Activated T-helper 1 cell treated with anti-CD3 and anti-CD28 coated beads, Interleukin-12 subunit alpha, Interleukin-12 subunit beta, Interleukin-2, Interleukin-4 antibody, amounts not matched to agents 30 ng/mL and 10 ng/mL and 1 ng/mL, durations not matched to agents 14 hours and 24 hours and 36 hours (primary cell): ENCODE measurements at places on chromosomes 2 and 18.

DNA sequence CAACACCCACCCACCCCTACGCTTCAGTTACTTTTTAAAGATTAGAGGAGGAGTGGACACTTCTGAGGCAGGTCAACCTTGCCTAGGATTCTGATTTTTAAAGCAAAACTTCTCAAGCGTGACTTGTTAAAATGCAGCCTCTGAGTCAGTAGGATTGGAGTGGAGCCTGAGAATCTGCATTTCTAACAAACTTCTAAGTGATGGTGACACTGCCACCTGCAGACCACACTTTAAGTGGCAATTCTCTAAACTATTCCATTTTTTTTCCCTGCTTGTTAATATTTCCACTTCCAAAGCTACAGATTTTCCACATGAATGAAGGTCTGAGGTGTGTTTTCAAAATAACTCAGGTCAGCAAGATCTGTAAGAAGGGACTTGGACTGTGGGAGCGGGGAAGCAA, 171.1 kb upstream of the CCDC150 start:
- no peak for DNase-seq

DNA sequence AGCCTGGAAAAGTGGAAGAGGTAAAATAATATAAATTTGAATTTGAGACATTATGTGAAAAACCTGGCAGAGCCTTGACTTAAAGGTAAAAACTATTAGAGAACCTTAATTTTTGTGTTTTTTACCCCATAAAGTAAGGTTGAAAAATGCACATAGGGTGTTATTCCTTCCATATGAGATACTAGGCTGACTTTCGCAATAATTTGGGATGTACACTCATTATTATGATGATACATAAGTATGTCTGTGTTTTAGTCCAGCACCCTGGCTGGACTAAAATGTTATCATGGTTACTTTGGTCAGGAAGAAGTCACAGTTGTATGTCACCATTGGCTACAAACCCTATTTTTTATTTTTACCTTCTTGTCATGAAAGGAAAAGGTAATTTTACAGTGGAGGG, 19.8 kb downstream of the NEMP2 start:
- DNase-seq = no peak

DNA sequence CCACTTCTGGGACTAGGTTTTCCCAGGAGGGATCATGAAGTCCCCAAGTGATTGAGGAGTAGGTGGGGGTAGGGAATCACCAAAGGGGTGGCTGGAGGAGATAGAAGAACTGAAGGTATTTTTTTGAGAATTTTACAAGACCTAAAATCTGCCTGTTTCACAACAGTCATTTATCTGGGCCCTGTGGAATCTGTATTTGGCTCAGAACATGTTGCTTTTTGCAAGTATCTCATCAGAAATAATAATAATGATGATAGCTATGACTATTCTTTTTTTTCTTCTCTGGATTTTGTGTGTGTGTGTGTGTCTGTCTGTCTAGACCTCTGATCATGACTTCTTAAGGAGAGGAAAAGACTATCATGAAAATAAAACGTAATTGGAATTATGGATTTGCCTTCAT, 13.9 kb downstream of the STON1 start:
- DNase-seq = no peak

DNA sequence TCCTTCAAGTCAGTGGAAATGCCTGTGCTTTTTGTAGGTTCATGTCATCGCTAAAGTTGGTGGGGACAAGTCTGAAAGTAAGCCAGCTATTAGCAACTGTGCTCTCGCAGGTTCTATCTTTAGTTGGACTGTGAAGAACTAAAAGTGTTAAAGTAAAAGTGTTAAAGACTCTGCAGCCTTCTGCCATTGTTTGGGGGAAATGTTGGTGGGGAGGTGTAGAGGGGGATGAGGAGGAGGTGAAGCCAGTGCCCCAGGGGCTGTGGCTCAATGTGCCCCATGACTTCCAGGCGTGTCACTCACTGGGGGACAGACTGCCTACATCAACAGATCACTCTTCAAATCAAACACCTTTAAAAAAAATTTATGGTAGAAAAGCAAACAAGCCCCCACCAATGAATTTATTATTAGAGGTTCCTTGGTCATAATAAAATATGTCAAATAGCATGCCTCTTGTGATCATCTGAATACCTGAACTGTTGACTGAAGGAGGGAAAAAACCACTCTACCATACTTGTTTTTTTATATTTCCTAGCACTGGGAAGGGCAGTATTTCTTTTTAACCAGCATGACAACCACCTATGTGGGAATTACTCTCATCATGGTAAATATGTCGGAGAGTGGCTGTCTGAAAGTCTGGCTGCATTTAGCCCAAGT, 19.3 kb downstream of the TGFA start:
- DNase-seq = no peak

- no peak for DNase-seq
Measured at GRCh38 chr2:84526562-84526961, 10.3 kb downstream of the DNAH6 start.

- no peak for DNase-seq
Measured at GRCh38 chr2:231884438-231885140, 41.6 kb downstream of the NPPC start.

DNA sequence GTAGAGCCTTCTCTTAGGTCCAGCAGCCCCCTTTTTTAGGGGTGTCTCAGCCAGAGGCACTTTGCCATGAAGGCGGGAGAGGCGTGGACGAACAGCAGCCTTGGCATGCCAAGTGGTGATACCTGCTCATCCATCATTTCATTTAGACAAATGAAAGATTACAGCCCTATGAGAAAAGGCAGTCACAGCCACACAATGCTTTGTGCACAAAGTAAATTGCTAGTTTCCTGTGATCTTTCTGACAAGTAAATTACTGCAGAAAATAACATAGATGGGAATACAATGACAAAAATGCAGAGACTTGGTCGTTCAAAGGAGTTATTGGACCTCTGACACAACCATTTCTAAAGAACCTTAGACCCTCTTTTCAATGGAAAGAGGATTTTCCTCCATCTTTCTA, 94.9 kb downstream of the RND3 start:
- no peak for DNase-seq

DNA sequence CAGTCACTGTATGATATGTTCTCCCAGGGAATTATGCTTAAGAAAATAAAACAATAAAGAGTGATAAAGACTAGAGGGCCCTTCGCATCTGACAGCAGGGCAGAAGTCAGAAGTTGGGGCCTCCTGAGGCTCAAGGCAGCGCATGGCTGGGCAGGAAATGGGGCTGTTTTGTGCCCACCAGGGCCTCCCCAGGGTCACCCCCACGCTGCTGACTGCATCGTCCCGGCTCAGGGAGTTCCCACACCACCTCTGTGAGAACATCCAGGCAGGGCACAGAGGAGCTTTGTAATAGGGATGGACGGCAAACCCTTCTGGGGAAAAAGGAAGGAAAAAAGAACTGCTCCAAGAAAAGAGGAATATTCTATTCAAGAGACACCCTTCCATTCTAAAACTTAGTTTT, 41.2 kb downstream of the PAX3 start:
- no peak for DNase-seq

- DNase-seq = no peak
Measured at GRCh38 chr2:69469784-69470183, 32.5 kb upstream of the NFU1 start.

DNA sequence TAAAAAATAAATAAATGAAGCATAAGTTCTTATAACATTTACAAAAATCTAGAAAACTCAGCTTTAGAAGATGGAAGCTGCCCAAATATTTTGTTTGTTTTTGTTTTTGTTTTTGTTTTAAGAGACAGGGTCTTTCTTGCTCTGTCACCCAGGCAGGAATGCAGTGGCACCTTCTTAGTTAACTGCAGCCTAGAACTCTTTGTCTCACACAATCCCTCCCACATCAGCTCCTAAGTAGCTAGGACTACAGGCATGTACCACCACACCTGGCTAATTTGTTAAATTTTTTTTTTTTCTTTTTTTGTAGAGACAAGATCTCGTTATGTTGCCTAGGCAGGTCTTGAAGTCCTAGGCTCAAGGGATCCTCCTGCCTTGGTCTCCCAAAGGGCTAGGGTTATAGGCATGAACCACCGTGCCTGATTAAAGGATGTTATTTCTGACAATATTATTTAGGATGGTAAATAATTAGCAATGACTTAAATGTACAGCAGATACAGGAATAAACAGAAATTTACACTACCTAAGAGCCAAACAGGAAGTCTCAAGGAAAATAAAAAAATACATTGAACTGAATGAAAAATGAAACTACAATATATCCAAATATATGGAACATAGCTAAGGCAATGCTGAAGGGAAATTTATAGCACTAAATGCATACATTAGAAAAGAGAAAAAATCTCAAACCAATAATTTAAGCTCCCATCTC, 17.2 kb downstream of the SESTD1 start:
- DNase-seq = no peak

GRCh38 chr2:146271131-146271831, 1573.5 kb upstream of the ACVR2A start:
- DNase-seq = no peak

DNA sequence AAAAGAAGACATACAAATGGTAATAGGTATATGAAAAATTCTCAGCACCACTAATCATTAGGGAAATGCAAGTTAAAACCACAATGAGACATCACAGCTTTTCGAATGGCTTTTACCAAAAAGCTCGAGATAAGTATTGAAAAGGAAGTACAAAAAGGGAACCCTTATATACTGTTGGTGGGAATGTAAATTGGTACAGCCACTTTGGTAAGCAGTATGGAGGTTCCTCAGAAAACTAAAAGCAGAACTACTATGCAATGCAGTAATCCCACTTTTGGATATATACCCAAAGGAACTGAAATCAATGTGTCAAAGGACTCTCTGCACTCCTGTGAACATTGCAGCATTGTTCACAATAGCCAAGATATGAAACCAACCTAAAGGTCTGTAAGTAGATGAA, 107.5 kb upstream of the SPATS2L start:
- no peak for DNase-seq

DNA sequence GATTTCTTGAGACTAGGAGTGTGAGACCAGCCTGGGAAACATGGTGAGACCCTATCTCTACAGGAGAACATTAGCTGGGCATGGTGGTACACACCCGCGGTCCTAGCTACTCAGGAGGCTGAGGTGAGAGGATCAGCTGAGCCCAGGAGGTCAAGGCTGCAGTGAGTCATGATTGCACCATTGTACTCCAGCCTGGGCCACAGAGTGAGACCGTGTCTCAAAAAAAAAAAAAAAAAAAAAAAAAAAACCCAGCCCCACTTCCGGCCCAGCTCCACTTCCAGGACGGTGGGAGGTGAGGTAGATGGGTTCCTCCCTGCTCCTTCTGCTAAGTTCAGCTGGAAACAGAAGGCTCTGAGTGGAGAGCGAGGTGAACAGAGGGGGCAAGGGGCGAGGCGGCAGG, 41.4 kb upstream of the NFATC1 start:
- no peak for DNase-seq

GRCh38 chr18:42574871-42575270, 540.6 kb downstream of the RIT2 start:
- no peak for DNase-seq

DNA sequence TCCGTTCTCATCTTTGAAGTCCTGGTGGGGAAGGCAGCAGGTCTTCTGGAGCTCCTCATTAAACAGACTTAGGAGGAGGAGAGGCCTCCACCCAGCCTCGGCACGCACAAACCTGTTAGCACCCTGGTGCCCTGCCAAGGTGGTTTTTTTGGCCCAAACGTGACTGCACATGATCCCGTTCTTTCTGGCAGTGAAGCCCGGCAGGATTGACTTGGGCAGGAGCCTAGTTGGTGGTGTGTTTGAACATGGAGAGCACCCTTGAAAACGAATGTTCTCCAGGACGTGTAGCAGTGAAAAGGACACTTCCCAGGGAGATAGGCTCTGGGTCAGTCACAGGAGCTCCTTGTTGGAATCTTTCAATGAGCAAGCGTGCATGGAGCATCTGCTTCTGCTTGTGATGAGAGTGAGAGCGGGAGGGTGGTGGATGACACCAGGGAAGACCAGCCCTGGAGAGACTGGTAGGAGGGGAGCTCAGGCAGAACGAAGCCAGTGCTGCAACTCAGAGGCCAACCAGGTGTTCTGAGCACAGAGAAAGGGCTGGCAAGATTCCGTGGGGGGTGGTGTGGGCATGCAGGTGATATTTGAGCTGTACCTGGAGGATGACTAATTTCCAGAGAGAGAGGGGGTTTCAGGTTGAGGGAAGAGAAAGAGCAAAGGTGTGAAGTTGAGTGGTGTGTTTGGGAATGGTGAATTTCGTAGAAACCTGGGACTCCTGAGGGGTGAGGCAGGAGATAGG, 73.8 kb downstream of the TANC1 start:
- no peak for DNase-seq

DNA sequence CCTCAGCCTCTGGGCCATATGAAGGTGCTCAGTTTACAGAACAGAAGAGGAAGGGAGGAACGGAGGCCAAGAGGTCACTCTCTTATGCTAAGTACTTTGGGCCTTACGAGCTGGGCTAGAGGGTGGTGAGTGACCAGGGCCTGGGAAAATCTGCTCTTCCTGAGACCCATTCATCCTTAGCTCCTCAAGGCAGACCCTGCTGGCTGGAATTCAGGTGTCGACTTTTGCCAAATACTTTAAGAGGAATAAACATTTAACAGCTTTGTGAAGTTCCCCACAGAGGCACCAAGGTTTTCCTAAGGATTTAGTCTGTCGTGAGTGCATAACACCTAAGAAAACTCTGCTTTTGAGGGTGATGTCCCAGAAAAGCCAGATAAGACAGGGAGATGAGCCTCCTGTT, 129.7 kb upstream of the SIX2 start:
- DNase-seq = no peak

DNA sequence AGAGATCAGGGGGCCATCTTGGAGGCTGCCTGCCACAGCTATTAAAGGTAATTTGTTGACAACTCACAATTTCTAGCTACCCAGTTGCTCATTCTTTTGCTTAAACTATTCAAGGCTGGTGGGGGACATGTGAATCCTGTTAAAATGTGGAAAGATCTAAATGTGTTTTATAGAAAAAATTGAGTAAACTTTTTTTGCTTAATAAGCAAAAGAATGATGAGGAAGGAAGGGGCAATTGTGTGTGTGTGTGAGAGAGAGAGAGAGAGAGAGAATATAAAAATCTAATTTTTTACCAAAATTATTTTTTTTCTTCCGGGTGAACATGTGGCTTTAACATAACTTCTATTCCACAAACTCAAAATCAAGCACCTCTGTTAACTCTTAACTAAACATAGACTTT, 5.2 kb upstream of the IL1RL1 start:
- DNase-seq = no peak

- DNase-seq = no peak
Measured at GRCh38 chr2:68710756-68711155, 23.9 kb upstream of the ARHGAP25 start.

DNA sequence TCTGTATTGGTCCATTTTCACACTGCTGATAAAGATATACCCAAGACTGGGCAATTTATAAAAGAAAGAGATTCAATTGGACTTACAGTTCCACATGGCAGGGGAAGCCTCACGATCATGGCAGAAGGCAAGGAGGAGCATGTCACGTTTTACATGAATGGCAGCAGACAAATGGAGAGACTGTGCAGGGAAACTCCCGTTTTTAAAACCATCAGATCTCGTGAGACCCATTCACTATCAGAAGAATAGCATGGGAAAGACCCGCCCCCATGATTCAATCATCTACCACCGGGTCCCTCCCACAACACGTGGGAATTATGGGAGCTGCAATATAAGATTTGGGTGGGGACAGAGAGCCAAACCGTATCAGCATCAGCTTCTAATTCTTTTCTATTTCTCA, 217.0 kb downstream of the ANAPC1 start:
- no peak for DNase-seq

- DNase-seq = no peak
Measured at GRCh38 chr2:135063210-135063609, 11.1 kb downstream of the RAB3GAP1 start.

GRCh38 chr2:238893349-238894000, 45.6 kb downstream of the TWIST2 start:
- DNase-seq = no peak

- DNase-seq = no peak
Measured at GRCh38 chr2:199460101-199460671, 2.4 kb upstream of the SATB2 start.

- no peak for DNase-seq
Measured at GRCh38 chr18:6564950-6565814, 150.5 kb upstream of the L3MBTL4 start.
